Fibroblast of villous mesenchyme (primary cell): ENCODE measurements at places on chromosomes 1 and 21.

- DNase-seq: no peak
Observed at GRCh38 chr1:95068956-95069709, 3.6 kb downstream of the ALG14 start.

GRCh38 chr1:243763806-243764205 is 86.2 kb downstream of the AKT3 start:
- no peak for DNase-seq

DNA sequence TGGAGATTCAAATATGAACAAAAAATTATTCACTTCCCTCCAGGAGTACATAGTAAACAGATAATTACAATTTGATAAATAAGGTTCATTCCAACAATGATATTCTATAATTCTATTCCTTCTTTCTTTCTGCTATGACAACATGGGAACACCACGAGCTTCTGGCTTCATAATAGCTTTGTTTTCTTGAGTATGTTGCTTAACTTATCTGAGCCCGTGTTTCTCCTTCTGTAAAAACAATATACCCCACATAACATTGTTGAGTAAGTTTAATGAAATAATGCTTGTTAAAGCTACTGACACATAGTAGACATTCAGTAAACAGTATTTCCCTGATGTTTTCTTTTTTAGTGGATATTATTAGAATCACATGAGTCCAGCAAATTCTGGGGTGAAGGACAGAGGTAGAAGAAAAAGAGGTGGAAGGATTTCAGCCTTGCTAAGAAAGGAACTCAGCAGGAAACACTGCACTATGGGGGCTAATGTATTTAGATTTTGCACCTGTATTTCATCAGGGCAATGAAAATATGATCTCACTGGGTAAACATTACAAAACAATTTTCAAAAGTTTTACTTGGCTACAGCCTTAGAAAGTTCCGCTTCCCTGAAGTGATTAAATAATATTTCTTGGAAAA is 430.8 kb upstream of the C1orf87 start:
- no peak for DNase-seq

DNA sequence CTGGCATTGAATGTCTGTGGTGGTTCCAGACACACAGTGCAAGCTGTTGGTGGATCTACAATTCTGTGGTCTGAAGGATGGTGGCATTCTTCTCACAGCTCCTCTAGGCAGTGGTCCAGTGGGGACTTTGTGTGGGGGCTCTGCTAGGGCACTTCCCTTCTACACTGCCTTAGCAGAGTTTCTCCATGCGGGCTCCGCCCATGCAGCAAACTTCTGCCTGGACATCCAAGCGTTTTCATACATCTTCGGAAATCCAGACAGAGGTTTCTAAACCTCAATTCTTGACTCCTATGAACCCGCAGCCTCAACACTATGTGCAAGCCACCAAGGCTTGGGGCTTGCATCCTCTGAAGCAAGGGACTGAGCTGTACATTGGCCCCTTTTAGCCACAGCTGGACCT is 43.0 kb downstream of the RGS18 start:
- no peak for DNase-seq

DNA sequence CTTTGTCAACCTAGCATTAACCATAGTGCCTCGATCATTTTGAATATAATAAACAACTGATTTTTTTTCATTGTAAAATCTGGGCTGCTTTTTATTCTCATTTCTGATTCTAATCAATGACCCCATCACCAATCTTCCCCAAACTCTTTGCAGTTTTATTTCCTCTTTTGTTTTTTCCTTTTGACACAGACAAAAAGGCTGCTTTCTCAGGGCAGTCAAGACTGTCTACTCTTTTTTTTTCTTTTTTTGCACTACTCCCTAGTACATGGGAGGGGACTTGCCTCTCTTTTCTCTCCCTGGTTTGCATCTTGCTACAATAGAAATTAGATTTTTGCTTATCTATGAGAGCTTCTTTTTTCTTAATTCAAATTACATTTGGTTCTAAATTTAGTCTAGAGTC is 987.9 kb downstream of the ADGRL2 start:
- DNase-seq: no peak

DNA sequence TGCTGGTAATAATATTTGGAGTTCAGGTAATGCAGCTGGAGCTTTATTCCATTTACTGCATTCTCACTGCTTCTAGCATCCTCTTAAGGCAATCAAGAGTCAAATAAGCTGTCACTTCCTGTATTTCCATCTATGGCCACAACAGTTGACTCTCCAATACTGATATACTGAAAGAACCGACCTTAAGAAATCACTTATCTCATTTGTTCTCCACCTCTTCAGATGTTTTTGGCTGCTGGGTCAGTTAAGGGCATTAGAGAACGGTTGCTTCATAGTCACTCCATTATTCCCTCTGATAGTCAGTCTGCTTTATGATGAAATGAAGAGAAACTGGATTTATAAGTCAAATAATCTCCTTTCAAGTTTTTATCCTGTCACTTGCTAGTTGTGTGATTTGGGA is 14.2 kb upstream of the RGS4 start:
- peak; percentile 31 for DNase-seq

GRCh38 chr1:38870996-38871395 is 2.2 kb downstream of the MYCBP start:
- DNase-seq: no peak

DNA sequence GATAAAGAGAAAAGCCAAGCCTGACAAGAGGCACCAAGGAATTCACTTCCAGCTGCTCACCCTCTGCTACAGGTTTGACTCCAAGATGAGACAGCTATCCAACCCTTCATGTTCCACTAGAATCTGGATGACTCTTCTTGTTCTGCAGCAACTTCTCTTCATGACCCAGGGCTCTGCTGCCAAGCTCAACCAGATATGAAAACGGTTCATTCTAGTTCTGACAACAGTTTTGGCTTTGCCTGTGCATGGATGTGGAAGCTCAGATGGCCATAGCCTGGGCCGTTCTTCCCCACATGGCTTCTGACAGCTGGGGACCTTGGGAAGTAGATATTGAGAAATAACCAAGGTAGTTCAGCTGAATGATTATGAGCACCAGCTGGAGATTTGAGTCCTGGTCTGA is 13.7 kb downstream of the PI4KB start:
- peak; percentile 29 for DNase-seq

DNA sequence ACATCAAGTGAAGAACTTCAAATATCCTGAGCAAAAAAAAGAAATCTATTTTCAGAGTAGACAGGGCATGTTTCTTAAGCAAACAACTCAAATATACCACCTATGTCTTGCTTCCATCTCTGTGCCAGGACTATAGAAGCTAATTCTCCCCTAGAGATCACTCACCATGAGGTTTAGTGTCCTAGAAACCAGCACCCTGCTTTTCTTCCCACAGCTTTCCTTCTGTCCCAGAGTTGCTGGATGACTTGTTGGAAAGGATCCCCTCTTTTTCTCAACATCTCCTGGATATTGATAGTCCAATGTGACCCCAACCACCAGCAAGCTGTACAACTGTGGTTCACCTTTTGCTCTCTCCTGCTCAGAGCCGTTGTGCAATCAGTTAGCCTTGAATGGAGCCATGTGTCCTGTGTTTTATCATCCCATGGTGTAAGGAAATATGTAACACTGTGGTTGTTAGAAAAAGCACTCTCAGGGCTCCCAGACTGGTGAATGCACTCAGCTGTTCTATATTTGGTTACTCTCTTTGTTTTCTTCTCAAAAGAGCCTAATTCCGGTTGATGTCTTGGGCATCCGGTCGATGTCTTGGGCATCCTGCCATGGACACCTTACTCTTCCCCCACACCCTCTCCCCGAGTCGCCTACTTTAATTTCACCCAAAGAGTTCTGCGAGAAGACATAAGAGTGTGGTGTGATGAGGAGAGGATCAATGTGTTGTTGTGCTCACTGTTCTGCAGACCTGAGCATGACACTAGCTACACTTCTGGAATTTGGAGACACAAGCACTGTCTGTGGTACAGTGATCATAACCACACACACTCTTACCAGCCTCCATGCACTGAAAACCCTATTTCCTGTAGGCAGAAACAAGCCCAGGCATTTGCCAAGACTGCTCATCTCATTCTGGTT is 1.7 kb downstream of the TNFSF4 start:
- DNase-seq: peak; percentile 97

- DNase-seq: no peak
Observed at GRCh38 chr21:30271611-30272010, 11.1 kb downstream of the KRTAP24-1 start.

- DNase-seq: peak; percentile 24
Observed at GRCh38 chr21:44940116-44940631, 345 bp downstream of the SLX9 start.

- no peak for DNase-seq
Observed at GRCh38 chr1:2936559-2937515, 84.4 kb upstream of the ACTRT2 start.

DNA sequence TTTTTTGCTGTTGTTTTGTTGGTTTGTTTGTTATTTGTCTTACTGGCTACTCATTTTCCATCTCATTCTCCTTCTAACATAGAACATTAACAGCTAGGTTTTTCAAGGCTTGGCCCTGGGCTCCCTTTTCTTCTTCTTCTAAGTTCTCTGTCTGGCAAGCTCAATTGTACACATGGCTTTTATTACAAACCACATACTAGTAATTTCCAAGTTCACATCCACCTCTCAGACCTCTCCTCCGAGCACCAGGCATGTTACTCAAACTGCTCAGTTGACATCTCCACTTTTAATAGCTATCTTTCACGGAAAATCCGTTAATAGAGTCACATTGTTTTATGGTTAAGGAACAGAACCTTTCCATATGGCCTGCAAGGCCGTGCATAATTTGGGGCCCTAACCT is 736.9 kb upstream of the ADAMTS5 start:
- DNase-seq: no peak

- DNase-seq: no peak
Observed at GRCh38 chr21:35135481-35135880, 86.4 kb upstream of the RUNX1 start.

- no peak for DNase-seq
Observed at GRCh38 chr1:19441048-19441780, 44.1 kb downstream of the CAPZB start.

DNA sequence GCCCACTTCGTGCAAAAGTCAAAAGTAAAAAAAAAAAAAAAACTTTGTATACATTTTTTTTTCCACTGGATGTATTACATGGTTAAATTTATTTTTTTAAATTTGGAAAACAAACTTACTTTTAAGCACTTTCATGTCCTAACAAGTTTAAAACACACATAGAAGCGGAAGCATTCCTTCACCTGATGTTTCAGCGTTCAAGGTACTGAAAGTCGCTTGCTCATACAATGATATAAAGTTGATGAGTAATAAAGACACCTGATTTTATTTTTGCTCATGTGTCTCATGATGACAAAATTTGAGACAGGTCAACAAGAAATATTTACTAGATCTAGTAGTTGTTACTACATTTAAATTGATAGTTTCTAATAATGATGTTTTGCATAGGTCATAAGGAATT is 35.5 kb downstream of the ADAMTS1 start:
- DNase-seq: no peak

DNA sequence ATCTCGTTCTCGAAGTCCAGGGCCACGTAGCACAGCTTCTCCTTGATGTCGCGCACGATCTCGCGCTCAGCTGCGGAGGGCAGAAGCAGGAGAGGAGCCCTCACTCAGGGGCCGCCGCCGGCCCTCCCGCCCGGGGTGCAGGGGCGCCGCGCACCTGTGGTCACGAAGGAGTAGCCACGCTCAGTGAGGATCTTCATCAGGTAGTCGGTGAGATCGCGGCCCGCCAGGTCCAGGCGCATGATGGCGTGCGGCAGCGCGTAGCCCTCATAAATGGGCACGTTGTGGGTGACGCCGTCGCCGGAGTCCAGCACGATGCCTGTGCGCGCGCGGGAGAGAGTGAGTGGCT is 1.8 kb downstream of the ACTA1 start:
- DNase-seq: no peak

DNA sequence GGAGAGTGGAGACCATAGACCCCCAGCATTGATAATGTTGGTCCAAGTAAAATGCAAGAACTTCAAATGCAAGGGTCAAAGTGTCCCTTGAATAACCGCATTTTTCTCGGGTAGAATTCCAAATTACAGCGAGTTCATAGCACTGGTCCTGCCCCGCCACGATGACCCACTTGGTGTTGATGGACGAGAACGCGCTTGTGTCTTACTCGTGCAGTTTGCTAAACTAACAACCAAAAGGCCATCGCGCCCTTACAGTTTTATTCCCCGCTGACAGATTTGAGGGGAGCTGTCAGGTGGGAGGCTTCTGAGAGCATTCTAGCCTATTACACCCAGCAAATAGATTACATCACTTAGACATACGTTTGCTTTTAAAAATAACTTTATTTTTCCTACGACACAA is 17.3 kb upstream of the TSPEAR start:
- no peak for DNase-seq

DNA sequence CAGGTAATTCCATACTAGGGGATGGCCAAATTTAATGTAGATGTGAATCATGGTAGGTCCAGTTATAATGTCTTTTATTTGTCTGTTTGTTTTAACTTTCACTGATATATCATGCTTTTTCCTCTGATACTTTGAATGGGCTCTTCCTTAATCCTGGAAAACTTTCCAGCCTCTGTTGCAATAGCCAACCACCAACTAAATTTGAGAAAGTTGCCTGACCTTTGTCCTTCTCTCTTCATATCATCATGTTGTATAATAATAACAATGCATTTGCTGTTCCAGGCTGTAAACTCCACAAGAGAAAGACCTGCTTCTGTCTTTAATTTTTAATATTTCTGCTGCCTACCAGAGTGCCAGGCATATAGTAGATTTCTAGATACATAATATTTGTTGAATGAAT is 146.1 kb downstream of the HMCN1 start:
- DNase-seq: no peak

- no peak for DNase-seq
Observed at GRCh38 chr21:26177187-26177586, 6.6 kb upstream of the APP start.

- peak; percentile 84 for DNase-seq
Observed at GRCh38 chr1:61138921-61139774, 56.8 kb downstream of the NFIA start.

DNA sequence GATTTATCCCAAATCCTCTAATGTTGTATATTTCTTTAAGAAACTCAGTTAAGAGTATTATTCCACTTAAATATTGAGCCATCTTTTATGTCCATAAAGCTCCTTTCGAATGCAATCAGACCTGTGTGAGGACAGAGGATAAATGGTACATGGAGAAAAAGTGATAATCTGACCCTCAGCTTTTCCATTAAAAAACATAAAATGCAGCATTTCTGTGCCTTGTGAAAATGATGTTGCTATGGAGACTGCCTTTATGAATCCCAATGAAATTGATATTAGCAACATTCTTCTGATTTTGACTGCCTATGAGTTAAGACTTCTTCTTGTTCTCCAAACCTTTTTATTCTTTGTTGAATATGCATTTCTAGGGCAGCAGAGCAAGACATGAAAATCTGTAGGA is 44.1 kb upstream of the CYYR1 start:
- DNase-seq: no peak

- DNase-seq: peak; percentile 3
Observed at GRCh38 chr21:32094804-32095203, 184.0 kb downstream of the MIS18A start.

DNA sequence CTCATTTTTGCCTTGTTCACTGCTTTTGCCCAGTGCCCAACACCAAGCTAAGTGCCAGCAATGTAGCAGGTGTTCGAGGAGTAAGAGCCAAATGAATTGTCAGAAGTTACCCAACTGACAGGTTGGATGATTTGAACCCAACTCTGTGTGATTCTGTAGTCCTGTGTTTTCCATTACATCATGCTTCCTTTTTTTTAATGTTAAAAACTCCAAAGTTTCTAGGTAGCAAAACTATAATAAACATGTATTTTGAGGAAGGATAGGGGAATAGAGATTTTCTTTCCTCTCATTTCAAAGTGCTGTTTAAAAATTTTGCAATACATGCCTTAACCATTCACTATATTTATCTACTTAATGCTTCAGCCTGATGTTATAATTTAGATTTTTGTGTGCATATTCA is 34.1 kb downstream of the BCL9 start:
- DNase-seq: no peak
